ENCODE measurements at places on chromosomes 6 and 20.

DNA sequence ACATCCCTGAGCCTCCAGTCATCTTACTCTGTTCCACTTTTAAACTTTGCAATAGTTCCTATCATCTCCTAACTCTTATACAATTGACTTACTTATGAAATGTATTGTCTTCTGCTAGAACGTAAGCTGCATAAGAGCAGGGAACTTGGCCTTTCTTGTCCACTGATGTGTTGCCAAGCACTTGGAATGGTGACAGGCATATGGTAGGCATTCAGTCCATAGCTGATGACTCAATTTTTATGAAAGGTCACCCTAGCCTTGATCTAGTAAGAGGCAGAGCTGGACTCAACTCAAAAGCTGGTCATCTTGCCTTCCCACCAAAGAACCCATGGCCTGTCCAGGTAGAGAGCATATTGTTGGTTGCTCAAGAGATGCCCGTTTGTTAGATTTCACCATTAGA is 82.4 kb upstream of the FAM184A start:
- DNase-seq, result no peak

DNA sequence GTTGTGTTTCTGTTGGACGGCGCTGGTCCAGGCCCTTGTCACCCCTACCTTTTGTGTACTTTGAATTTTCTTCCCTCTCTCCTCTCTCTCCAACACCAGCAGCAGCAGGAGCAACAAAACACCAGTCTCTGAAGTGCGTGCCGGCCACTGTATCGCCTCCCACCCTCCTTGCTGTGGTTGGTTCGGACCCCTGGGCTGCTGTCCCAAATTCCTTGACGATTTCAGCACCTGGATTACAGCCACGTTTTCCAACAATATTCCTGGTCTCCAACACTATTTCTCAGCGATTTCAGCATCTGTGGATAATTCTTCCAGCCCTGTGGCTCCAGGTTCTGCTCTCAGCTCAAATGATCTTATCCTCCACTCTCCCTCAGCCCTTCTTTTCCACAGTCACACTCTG is 11.8 kb downstream of the MAS1 start:
- no peak for DNase-seq

DNA sequence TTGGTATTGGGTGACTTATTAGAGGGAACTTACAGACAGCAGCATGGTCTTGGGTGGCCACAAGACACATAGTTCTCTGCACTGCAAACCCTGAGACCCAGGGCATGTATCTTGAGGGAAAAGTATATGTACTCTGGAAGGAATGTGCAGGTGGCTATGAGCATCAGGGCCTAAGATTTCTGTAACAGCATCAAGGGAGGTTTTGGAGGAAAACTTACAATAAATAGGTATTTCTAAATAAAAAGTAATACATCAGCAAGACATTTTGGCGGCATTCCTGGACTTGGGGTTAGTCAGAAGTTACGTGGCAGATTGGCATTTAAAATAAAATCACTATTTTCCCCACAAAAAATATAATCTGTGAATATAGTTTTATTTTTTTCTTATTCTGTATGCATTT is 8.0 kb upstream of the STX7 start:
- no peak for DNase-seq

DNA sequence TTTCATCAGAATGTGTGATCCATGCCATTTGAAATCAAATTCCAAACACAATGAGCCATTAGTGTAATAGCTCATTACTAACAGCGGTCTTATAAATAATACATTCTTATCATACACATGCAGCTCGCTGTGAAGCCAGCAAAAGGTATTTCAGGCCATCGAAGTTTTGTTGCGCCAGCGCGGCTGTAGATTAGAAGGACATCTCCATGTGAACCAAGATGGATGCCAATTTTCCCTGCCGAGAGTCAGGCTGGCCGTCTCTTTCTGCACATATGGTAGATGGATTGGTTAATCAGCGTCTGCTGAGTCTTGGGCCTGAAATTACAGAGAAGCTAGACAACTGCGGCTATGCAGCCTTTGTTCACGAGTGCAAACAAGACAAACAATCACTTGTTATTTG is 44.1 kb downstream of the CFAP61 start:
- DNase-seq, result no peak

GRCh38 chr6:69820018-69820417 is 23.2 kb upstream of the LMBRD1 start:
- no peak for DNase-seq

DNA sequence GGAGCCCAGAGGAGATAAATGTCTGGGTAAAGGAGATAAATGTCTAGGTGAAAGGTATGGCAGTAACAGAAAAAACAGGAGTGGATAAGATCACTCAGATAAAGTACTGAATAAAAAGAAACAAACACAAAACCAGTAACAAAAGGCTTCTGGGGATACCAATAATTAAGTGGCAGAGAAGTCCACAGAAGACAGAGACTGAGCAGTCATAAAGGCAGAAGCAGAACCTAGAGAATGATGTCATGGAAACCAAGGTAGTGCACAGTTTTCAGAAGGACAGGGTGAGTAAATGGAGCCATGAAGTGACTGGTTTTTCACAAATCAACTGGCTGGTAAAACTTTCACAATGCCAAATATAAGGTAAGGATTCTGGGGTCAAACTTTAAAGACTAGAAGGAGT is 80.9 kb upstream of the PLN start:
- no peak for DNase-seq

DNA sequence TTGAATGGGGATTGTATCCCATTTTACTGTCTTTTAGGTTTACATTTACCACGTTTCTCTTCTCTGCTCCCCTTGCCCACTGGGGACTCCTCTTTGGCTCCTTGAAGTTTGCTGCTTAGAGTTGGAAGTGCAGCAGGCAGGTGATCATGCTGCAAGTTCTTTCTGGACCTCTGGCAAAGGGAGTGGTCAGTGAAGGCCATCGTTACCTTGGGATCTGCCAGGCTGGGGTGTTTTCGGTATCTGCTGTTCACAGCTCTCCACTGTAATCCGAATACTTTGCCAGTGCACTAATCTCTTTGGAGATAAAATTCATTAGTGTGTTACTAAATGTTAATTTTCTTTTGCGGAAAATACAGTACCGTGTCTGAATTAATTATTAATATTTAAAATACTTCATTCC is 9.1 kb upstream of the EFCAB8 start:
- no peak for DNase-seq

- DNase-seq, result peak; percentile 57
Measured at GRCh38 chr20:56788671-56789610, 159.8 kb downstream of the TFAP2C start.

GRCh38 chr6:167485186-167485978 is 160.5 kb downstream of the TTLL2 start:
- peak; percentile 7 for DNase-seq

DNA sequence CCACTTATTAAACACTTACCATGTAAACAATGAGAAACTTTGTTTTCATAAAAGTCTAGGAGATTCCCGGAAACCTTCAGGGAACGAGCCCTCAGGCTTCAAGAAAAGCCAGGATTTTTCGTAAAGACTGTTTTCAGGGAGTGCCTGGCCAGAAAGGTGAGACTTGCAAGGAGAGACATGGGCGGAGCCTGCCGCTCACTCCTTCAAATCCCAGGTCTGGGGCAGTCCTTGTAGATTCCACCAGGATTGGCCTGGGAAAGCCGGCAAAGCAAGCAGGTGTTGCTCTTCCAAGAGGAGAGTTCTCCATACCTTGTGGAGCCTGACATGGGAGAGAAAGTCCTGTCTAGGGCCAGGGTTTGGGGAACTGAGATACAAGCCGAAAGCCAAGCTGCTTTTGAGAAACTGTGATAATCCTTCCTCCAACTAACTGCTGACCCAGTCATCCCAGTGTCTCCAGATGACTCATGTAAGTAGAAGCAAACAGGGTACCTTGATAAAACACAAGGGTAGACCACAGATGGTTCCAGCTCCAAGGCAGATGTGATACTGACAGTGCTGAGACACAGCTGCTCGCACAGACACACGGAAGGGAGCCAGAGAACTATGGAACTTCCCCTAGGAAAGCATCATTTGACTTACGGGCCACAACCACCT is 69.4 kb upstream of the NAA20 start:
- no peak for DNase-seq

DNA sequence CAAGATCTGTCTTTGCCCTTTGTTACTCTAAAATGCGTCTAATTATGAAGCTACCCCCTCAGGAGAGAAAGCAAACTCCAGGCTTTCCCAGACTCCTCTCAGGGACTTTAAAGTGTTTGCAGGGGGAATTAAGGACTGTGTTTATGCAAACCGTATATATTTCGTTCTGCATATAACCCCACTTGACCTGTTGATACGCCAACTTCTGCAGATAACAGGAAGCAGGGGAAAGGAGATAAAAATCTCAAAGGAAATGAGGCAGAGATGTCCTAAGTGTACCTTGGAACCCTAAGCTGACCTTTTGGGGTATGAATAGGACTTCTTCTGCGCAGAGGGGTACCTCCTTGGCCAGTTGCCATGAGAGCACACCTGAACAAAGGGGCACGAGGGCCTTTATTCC is 8.1 kb downstream of the SYCP2L start:
- no peak for DNase-seq

DNA sequence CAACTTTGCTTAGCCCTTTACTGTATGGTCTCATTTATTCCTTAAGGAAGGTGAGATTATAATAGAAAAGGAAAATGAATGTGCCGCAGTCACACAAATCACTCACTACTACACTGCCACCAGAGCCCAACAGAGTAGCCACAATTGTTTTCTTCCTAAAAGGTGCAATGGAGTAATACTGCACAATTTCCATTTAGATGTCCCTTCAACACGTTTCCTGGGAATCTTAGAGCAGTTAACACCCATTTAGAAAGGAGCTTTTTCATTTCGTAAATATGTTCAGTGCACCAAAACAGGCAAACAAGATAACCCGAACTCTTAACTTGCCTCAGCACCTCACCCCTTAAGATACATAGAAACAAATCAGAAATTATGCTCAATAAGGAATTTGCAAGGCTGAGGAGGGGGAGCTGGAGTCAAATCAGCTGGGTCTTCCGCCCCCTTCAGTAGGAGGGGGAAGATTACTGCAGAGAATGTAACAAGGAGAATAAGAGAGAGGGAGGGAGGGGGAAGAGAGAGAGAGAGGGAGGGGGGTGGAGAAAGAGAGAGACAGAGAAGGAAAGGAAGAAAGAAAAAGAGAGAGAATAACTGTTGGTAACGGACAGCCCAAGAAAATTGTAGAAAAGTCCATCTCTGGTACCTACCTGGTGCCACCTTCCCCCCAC is 155.5 kb downstream of the BCAS1 start:
- DNase-seq, result no peak

DNA sequence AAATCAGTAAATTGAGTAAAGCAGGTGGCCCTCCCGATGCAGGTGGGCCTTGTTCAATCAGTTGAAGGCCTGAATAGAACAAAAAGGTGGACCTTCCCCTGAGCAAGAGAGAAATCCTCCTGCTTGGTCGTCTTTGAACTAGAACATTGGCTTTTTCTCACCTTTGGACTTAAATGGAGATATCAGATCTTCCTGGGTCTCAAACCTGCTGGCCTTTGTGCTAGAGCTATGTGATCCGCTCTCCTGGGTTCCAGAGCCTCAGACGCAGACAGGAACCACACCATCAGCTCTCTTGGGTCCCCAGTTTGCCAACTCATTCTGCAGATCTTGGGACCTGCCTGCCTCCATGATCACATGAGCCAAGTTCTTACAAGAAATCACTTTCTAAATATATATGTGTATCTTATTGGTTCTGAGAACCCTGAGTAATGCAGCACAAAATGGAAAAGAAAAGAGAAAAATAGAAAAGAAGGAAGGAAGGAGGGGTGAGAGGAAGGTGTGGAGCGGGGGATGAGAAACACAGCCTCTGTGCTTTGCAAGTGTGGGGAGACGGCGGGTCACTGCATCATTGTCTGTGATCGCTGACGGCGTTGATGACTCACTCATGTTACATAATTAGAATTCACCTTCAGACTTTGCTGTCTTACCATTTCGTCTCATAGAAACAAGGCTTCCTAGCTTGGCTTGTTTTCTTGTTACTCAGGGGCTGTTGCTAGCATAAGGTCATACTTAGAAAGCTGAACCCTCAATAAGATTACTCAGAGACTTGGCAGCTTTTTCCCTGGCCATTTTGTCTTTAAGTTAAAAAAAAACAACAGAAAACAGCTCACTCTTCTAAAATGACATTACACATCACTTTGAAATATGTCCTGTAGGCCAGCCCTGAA is 85.7 kb upstream of the NEDD9 start:
- peak; percentile 68 for DNase-seq

- DNase-seq, result no peak
Measured at GRCh38 chr20:42744756-42745465, 444.8 kb downstream of the PTPRT start.

- no peak for DNase-seq
Measured at GRCh38 chr6:46138281-46138680, 8.5 kb downstream of the ENPP4 start.

DNA sequence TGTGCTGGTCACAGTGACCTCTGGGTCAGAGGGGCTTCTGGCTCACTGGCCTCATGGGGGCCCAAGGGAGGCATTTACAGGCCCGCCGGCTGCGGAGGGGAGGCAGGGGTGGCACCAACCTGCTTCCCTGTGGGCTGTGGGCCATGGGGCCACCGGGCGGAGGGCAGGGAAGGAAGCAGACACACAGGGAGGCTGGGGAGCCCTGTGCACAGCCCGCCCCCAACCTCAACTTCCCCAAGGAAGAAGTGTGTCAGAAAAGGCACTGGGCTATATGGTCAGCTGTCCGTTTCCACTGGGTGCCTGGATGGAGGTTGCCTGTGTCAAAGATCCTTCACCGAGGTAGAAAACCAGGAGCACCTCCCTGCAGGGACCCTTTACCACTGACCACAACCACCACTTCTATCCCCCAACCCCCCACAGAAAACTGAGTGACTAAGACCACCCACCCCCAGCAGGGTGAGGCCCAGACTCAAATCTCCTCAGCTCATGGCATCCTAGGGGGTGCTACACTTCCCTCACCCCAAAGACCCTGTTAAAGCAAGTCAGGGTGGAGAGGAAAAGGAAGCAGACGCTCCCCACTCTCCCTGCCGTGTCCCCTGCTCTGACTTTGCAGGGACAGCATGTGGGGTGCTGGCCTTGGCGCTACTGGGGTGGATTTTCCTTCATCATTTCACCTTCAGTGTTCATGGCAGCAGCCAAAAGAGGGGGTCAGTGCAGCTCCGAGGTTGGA is 5.6 kb downstream of the CST3 start:
- DNase-seq, result no peak

GRCh38 chr6:134146268-134147033 is 94.0 kb upstream of the SLC2A12 start:
- DNase-seq, result no peak

- DNase-seq, result peak; percentile 76
Measured at GRCh38 chr6:160424256-160424655, 76.1 kb downstream of the SLC22A3 start.

GRCh38 chr20:42360621-42361020 is 742.4 kb upstream of the CHD6 start:
- no peak for DNase-seq

DNA sequence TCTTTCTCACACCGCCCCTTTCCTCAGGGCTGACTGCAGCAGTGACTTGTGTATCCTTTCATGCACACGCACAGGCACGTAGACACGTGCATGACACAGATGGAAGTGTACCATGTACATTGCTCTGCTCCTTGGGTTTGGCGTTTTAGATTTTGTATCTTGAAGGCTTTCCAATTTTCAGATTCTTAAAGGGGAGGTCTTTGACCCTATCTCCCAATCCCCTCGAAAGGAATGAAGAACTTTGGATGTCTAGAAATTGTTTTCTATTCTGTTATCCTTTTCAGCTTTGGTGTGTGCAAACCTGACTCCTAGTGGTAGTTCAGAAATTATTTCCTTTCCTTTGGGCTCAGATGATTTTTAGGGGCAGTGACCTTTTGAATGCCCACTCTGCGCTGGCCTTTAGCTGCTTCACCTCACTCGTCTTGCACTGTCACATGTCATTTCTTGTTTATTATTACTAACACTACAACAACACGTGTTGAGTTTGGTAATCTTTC is 63.0 kb downstream of the HIVEP1 start:
- no peak for DNase-seq
